Daoy (cell line): ENCODE measurements at places on chromosomes 16 and 17. TPM values are rescaled to one million over a fixed set of nuclear protein-coding genes. Genes with fewer than 3 reads are reported as not detected.

- no peak for DNase-seq
Observed at GRCh38 chr17:68197997-68198930, 49.6 kb upstream of the AMZ2 start.

DNA sequence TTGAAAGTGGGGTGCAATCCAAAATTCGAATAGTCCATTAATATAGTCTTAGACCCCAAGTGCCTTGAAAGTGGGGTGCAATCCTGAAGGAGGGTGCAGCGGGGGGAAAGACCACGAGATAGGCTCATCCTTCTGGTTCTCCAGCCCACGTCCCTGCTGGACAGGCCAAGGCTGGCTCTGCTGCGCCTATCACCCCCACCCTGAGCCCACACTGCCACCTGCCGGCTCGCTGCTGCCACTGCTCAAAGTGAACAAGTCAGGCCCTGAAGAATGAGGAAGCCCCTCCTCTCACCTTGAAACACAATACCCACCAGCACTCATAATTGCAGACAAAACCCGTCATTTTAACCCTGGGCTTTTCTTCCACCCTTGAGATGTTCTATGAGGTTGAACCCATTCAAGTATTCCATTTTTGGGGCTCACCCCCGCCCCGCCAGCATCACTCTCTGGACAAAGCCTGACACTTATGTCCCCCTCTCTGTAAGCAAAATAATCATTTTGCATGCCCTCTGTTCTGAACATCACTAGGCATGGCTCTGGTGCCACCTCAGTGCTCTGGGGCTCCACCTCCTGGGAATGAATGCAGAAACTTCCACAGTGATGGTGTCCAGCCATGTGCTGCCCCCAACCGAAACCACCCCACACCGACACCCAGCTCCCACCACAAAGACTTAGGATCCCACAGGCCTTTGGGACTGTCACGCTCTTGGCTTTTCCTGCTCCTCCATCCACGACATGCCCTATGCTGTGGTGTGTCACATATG, 56.8 kb downstream of the BEAN1 start:
- DNase-seq, result peak; percentile 79

- DNase-seq, result peak; percentile 37
Observed at GRCh38 chr16:24253192-24253591, 2.9 kb upstream of the CACNG3 start.

DNA sequence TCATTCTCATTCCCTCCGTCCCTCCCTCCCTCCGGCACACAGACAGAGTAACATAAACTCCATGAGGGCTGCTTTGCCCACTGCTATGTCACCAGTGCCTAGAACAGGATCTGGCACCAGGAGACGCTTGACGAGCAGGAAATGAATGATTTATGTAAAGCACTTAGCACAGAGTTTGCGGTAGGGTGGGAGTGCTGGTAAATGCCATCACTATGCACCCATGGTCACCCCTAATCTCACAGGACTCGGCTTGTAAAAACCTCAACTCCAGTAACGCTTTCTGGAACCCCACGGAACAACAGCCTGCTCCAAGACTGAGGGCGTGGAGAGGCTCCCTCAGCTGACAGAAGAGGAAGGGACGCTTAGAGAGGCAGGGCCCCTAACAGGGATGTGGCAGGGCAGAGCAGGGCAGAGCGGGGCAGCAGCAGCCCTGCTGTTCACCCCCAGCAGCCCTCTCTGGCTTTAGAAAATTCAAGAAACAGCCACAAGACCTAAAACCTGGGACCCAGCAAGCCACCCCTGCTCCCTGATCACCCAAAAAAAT, 156.9 kb downstream of the C16orf78 start:
- DNase-seq, result no peak

DNA sequence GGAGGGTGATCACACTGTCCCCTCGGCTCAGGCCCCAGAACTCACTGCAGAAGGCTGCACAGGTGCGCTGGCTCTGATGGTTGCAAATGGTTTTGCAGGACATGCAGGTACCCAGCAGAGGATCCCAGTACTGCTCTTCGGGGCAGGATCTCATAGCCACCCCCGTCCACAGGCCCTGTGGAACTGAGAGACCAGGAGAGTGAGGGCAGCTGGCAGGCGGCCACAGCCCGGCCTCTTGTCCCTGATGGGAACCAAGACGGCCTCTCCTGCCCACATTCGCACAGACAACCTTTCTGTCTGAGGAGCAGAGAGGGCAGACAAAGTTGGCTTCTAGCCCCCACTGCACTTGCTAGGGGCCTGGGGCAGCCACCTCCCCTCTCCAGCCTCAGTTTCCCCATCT, 19.5 kb downstream of the TNFRSF13B start:
- no peak for DNase-seq

DNA sequence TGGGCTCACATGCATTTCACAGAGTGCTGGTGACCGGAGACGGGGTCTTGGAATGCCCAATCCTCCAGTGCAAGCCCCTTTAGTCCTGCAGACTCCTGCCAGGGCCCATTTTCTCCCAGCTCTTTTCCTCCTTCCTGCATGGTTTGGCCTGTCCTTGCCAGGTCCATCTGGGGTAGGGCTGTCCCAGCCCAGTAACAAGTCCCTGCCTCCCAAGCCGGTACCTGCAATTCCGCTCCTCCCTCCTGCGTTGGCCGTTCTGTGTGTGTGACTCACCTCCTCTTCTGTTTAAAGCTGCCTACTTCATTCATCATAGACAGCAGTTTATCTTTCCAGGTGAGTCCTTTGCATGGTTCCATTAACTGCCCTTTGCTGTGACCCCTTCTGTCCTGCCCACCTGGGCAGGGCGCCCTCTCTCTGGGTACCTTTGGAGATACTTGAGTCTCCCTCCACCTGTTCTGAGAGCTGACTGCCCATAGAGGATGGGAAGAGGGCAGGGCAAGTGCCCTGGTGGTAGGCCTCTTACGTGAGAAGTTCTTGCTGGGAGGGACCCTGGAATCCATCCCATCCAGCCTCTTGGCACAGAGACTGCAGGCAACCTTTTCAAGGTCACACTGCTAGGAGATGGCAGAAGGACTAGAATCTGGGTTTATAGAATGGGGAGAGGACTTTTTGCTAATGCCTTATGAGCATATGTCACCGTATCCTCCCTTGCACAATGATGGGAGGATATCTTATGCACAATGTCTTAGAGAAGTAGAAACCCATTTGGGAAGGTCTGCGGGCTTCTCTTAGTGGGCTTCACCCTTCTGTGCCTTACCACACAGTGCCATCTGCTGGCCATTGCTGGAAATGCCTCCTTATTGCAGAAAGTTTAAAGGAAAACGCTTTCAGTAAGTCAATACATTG, 29.7 kb upstream of the LGALS9 start:
- DNase-seq, result peak; percentile 75

DNA sequence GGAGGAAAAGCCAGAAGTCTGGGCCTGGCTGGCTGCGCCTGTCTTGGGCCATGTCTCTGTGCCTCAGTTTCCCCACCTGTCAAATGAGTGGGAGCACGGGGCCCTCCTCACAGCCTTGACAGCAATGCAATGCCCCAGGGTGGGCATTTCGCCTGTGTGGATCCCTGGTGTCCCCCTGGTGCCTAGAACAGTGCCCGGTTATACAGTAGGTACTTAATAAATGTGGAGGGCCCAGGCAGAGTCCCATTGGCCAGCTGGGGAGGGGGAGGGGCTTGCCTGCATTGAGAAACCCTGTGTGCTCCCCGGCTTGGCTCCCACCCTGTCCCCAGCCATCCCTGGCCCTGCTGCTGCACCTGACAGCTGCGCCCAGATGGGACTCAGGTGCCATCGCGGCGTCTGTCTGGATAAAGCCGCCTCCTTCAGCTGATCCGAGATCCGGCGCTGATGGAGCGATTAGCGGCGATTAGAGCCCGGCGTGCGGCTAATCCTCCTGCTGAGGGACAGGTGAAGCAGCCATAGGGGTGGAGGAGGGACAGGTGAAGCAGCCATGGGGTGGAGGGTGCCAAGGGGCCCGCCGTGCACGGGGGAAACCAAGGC, 12.4 kb downstream of the ZFPM1 start:
- no peak for DNase-seq

GRCh38 chr17:20925091-20925490, 117.7 kb downstream of the USP22 start:
- DNase-seq, result no peak

GRCh38 chr17:76635659-76636360, 7.7 kb downstream of the ST6GALNAC1 start:
- DNase-seq, result no peak

DYNLRB2 gene
- total RNA-seq, result not detected in 2 replicates

- DNase-seq, result no peak
Observed at GRCh38 chr16:76121636-76122035, 155.6 kb upstream of the CNTNAP4 start.

DNA sequence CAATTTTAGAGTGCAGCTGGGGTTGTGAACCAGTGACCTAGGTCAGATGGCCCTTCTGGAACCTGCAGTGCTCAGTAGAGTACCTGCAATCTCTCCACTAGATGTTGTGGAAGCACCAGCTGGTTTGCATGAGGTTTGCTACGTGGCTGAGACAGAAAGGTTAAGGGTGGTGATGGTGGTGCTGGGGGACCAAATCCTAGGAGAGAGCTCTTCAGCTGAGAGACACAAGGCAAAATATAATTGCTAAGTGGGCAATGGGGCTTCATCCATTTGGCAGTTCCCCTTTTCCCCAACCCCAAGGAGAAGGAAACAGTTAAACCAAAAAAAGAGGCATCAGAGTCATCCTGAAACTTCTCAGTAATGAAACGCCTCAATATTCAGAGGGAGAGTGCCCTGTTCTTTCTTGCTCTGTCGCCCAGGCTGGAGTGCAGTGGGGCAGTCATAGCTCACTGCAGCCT, 13.9 kb downstream of the ITPRIPL2 start:
- no peak for DNase-seq

ZFPM1 gene
- 0.30 and 0.40 TPM in 2 replicates for total RNA-seq

- DNase-seq, result no peak
Observed at GRCh38 chr16:56266641-56267607, 75.6 kb downstream of the GNAO1 start.

ZNF287 gene
- total RNA-seq, result 6.6 and 8.3 TPM in 2 replicates

- DNase-seq, result no peak
Observed at GRCh38 chr16:19760356-19761060, 42.4 kb downstream of the IQCK start.

DNA sequence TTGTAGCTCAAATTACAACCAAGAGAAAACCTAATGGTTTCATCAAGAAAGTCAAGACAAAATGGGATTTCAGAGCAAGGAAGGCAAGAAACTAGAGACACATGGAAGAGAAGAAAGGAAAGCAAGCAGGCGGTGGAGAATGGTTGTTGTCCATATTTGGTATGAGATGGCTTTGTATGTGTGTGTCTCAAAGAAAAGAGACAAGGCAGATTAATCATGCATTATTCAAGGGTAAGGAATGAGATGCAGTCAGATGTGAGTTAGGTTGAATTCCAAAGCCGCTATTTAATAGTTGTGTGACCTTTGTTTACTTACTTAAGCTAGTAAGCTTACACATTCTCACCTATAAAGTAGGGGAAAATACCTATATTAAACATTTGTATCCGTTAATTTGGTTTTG, 1029.6 kb downstream of the CDH11 start:
- DNase-seq, result peak; percentile 16

DNA sequence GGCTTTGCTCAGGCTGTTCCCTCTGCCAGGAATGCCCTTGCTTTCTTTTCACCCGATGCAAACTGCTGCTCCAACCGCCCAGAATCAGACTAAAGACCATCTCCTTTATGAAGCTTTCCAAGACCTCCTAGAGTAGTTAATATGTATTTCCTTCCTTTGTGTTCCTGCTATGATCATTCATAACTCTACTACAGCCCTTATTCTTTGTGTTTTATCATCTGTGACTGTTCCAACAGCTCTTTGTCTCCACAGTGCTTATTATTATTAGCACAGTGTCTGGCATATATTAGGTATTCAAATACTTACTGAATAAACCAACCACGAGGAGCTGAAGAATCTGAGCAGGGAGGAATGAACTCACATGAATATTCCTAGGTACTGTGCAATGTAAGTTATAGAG, 7.6 kb downstream of the PSME3IP1 start:
- no peak for DNase-seq

DNA sequence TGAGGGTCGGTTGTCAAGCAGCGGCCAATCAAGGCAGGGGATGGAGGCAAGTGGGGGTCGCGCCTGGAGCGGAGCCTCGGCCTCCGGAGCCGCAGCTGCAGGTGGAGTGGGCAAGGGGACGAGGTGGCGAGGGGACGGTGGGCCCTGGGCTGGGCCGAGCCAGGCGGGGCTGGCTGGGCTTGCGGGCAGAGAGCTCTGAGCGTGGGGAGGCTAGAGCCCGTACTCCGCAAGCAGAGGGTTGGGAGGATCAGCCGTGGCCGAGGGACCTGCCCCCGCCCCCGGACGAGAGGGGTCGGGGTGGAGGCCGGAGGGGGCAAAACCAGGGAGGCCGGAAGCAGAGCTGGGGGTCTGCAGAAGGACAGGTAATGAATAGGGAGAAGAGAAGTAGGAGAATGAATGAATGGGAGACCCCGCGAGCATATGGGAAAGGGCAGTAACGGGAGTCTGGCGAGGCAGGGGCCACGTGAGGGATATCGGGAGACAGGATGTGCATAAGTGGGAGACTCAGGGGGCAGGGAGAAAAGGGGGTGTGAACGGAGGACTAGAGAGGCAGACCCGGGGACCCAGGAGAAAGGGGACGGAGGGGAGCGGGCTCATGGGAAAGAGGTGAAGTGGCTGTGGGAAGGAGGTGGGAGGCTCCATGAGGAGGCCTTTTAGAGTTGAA, at the start of gene KATNB1:
Gene KATNB1, plus strand, starts transcription at position 16 of the 664 bp plus-strand sequence. CDS start 1,474 bp downstream, outside the sequence.
- DNase-seq, result peak; percentile 37

- no peak for DNase-seq
Observed at GRCh38 chr17:65254166-65254565, 117.0 kb downstream of the RGS9 start.

PPL gene
- total RNA-seq, result 0.06 and 0.27 TPM in 2 replicates

DNA sequence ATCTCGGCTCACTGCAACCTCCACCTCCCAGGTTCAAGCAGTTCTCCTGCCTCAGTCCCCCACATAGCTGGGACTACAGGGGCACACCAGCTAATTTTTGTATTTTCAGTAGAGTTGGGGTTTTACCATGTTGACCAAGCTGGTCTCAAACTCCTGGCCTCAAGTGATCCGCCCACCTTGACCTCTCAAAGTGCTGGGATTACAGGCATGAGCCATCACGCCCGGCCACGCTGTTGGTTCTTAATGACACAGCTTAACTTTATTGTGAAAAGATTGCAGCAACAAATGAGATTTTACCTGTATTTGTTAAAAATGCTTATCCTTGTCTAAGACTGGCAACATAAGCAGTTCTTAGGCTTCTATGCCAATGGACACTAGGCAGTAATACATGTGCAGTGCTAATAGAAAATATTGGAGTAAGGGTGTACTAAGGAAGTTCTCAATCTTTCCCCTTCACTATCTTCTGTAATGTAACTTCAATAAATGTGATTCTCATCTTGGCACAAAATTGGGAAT, 2.9 kb downstream of the UBB start:
- no peak for DNase-seq

ATP2A1 gene
- total RNA-seq, result 0.48 TPM in 1 of 2 replicates, not detected in the other

- no peak for DNase-seq
Observed at GRCh38 chr17:39264119-39264518, 38.4 kb upstream of the STAC2 start.

- no peak for DNase-seq
Observed at GRCh38 chr17:58309918-58310259, 18.7 kb downstream of the TSPOAP1 start.

- DNase-seq, result no peak
Observed at GRCh38 chr16:49050607-49051006, 231.0 kb downstream of the CBLN1 start.

C17orf107 gene
- 0.17 TPM in 1 of 2 replicates, not detected in the other for total RNA-seq

GRCh38 chr17:17236295-17237025, 508 bp downstream of the FLCN start:
- DNase-seq, result peak; percentile 63
